ENCODE measurements at places on chromosomes 4 and X. TPM values are rescaled to one million over a fixed set of nuclear protein-coding genes. Genes with fewer than 3 reads are reported as not detected.

Gene SYTL4
- 4.0 TPM for total RNA-seq

Gene MAGEA2
- not detected for total RNA-seq

Gene LRCH2
- total RNA-seq = 1.9 TPM

Gene OTC
- not detected for total RNA-seq

Gene FAM9B
- not detected for total RNA-seq

Gene ADGRG4
- total RNA-seq = 0.02 TPM

Gene FAT1
- 48.5 TPM for total RNA-seq

All from heart right ventricle (tissue), 16 donors.